ENCODE measurements at places on chromosomes 2 and 18.
A peak's percentile ranks its signal among the peaks of the same experiment; 100 is the strongest.

- peak; percentile 58 for DNase-seq
Measured at GRCh38 chr18:76822506-76823160, at the start of gene ZNF236. TSS of gene ZNF236 (plus strand) at chr18:76822557. CDS start at chr18:76822608, 51 bp downstream.

- DNase-seq = no peak
Measured at GRCh38 chr2:8475349-8476031, 206.4 kb upstream of the ID2 start.

DNA sequence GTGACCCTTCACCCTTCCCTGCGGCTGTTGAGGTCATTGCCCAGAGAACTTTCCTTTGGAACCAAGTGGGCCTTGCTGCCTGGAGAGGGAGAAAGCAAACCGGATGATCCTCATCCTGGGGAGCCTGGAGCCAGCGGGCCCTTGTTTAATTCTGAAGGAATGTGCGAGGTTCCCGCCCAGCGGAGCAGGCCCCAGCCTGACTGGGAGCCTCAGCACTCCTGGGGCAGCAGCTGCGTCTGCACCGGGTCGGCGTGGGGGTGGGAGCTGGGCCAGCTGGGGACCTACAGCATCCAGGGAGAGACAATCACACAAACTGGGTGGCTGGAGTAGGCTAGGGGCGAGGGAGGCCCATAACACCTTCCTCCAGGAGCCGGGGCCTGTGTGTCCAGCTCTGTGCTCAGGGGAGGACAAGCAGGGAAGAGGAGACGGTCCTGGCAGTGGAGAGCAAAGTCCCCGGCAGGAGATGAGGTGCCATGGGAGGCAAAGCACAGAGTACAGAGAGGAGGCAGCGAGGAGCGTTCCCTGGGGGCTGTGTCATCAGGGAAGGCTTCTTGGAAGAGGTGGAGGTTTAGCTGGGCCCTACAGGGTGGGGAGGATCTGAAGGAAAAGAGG is 61.9 kb upstream of the HAAO start:
- no peak for DNase-seq

DNA sequence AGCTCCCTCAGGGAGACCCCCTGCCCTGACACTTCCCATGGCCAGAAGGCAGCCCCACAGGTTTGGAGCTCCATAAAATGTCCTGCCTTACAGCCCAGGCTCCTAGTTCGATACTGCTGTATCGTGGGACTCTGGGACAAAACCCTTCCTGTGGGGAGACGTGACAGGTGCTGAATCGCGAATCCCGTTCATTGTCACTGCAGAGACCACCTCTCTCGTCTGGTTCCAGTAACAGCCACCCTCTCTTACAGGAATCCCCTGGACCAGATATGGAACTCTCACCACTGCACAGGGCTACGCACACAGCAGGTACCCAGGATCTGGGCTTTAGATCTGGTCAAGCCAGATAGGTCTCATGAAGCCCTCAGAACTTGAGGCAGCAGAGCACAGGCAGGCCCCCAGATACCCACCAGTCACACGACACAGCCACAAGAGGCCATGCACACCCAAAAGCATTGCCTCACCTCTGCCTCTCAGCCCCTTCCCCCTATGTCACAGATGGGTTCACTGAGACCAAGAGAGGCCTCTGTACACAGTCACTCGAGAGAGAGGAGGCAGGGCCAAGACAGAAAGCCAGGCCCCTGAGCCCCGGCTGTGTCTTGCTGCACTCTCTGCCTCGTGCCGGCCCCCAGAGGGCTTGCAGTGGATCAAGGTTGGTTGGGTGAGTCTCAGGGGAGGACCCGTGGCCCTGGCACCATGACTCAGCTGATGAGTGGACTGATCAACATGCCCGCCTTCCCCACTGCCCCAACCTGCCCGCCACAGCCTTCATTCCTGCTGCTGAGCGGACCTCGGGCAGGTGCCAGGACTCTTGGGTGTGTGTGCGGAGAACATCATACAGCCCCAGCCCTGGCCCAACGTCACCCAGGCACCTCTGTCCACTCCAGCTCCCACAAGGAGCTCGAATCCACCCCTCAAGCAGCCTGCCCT is 7.6 kb downstream of the SDC1 start:
- DNase-seq = no peak

- no peak for DNase-seq
Measured at GRCh38 chr2:64405581-64406406, 48.2 kb upstream of the LGALSL start.

DNA sequence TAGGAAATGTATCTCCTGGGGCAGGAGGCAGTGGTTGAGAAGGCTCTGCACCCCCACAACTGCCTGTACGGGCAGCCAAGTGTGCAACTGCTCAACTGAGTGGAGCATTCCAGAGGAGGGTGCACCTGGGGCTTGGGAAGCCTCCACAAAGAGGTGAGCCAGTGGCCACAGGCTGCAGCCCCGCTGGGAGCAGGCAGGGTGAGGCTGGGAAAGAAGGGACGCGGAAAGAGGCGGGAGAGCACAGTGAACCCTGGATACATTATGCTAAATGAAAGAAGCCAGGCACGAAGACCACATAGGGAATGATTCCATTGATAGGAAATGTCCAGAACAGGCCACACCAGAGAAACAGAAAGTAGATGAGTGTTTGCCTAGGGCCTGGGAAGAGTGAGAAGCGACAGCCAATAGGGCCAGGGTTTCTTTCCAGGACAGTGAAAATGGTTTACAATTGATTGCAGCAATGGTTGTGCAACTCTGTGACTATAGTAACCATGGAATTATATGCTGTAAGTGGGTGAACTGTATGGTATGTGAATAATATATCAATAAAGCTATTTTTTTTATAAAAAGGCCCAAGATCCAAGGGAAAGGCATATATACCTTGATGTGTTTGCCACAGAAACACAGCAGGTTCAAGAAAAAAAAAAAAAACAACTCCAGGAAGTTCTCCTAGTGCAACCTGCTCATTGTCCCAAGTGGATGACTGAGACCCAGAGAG is 82.4 kb downstream of the DDX1 start:
- DNase-seq = no peak

DNA sequence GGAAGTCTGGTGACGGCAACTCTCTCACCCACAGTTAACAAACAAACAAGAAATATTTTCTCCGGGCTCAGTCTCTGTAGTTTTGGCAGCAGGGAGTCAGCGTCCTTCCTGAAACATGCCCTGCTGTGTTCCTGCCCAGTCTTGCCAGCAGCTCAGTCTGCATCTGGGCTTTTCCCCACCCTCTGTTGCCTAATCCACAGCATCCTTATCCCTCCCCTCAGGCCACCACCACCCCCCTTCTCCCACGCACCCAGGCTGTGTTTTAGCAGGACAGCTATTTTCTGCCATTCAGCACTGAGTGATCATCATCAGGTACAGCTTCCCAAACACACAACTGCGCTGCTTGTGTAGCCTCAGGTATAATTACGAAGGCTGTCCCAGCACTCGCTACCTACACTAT is 168.2 kb downstream of the DPP10 start:
- no peak for DNase-seq

DNA sequence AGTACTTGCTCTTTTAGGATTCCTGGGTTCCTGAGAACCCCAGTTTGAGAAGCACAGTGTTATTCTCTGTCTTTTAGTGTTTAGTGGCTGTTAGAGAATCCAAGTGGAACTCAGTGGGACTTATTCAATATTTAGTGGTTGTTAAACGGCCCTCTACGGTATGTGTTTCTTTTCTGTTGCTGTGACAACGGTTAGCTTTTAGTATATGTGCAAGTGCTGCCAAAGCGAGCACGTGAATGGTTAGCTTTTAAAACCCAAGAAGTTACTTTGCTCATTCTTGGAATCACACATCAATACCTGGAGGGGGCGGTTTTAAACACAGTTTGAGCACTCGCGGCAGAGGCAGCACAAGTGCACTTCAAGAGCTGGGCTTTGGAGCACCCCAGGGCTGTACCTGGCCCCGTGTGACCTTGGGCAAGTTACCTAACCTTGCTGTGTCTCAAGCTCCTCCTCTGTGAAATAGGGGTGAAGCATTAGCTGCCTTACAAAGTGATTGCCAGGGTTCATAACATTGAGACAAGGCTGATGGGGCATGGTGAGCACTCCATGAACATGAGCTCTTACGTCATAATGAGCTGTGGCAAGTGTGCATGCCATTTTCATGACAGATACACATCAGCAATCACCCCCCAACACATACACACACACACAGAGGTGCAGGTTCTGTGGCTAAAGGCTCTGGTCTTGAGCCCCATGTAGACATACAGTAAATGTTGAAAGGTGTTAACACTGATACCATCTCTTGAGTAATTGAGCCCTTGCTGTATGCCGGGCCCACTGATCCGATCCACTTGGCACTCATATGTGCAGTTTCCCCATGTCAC is 234.1 kb downstream of the ALPK2 start:
- no peak for DNase-seq
